CD4-positive, alpha-beta T cell treated with Interleukin-15 for 4 hours (primary cell): ENCODE measurements at places on chromosomes 3 and 15.

GRCh38 chr3:39088889-39089288, 18.5 kb downstream of the GORASP1 start:
- no peak for DNase-seq

DNA sequence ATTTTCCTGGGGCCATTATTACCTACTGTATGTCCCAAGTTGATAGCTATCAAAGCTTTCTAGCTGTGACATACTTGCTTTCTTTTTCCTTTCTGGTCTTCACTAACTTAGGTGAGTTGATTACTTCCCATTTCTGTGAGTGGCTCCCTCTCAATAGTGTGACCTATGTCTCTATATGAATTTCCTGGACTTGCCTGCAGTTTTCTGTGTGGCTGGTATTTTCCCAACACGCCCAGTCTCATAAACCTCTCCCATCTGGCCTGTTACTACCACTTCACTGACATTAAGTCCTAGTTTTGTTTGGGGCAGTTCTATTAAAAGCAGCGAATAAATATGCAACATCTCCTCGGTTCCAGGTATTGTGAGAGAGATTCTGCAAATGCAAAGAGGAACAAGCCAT, 671.2 kb downstream of the SI start:
- DNase-seq = no peak

- no peak for DNase-seq
These were observed at the start of gene SLC51B for GRCh38 chr15:65044724-65045481. SLC51B (plus strand) TSS chr15:65045387; CDS start chr15:65050005, 4,618 bp downstream.

- no peak for DNase-seq
These were observed 1.8 kb upstream of the PCBP4 start for GRCh38 chr3:51968883-51969678.

GRCh38 chr15:48888191-48888590, 10.3 kb downstream of the EID1 start:
- DNase-seq = no peak

- no peak for DNase-seq
These were observed 22.4 kb downstream of the NANOGP8 start for GRCh38 chr15:35062738-35063099.

DNA sequence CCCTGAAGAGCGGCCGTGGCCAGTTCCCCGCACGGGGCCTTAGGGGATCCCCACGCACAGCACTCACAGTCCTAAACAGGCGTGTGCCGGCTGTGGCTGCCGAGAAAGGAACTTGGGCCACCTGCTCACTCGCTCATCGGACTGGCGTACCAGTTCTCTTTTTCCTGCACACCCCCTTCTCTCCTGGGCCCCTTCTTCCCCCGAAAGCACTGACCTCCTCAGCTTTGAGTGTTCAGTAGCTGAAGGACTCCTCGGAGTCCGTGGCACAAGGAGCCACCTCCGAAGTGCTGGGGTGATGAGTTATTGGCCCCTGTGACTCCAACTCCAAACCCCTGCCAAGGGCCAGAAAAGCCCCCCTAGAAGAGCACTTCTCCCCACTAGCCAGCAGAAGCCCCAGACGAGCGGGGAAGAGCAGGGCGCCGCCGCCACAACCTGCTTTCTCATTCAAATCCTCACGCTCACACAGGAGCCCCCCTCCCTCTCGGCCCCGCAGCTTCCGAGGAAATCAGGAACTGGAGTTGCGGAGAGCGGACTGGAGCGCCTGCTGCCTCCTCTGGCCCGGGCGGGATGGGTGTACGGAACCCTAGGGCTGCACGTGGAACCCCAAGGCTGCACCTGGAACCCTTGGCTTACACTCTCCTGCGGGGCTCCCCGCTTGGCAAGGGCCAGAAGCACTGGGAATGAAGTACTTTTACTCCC, at the start of gene PLCH1:
Gene PLCH1 (minus strand): TSS at position 446 of the 699 bp plus-strand sequence. CDS start 40,847 bp downstream, outside the sequence.
- peak; percentile 22 for DNase-seq

- DNase-seq = no peak
These were observed 42.2 kb downstream of the KLHL25 start for GRCh38 chr15:85752491-85752961.

DNA sequence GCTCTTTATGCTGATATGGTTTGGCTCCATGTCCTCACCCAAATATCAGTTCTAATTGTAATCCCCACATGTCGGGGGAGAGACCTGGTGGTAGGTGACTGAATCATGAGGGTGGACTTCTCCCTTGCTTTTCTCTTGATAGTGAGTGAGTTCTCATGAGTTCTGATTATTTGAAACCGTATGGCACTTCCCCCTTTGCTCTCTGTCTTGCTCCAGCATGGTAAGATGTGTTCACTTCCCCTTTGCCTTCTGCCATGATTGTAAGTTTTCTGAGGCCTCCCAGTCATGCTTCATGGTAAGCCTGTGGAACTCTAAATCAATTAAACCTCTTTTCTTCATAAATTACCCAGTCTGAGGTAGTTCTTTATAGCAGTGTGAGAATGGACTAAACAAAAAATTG, 107.6 kb downstream of the IMPG2 start:
- DNase-seq = no peak

DNA sequence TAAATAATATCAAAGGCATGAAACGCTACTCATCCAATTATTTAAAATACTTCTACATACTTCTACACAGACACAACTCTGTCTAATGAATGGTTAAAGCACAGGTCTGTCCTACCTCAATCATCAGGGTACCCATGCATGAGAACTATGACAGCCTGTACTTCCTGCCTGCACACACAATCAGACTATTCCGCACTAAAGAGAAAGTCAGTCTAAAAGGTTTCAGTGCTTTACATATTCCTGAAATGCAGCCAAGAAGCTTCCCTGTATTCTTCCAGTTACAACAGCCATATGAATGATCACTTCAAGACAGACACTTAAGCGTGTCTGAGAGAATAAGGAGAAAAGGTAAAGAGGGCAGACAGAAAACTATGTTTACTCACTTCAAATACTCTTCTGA, 58.8 kb downstream of the TUBGCP4 start:
- no peak for DNase-seq

DNA sequence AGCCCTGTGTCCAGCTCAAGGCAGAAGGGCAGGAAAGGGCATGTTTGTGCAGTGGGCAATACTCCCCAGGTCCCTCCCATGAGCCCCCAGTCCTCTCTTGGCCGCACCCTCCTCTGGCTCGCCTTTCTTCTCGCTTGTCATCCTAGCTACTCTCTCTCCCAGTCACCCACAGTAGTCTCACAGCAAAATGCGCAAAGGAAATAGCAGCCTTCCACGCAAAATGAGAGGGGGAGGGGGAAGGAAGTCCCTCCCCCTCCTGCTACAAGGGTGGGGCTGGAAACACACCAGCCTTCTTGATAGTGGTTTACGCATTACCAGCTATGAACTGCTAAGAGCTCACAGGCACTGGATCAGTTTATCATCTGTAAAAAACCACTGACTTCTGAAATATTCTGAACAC, 83.8 kb downstream of the GADL1 start:
- DNase-seq = no peak

DNA sequence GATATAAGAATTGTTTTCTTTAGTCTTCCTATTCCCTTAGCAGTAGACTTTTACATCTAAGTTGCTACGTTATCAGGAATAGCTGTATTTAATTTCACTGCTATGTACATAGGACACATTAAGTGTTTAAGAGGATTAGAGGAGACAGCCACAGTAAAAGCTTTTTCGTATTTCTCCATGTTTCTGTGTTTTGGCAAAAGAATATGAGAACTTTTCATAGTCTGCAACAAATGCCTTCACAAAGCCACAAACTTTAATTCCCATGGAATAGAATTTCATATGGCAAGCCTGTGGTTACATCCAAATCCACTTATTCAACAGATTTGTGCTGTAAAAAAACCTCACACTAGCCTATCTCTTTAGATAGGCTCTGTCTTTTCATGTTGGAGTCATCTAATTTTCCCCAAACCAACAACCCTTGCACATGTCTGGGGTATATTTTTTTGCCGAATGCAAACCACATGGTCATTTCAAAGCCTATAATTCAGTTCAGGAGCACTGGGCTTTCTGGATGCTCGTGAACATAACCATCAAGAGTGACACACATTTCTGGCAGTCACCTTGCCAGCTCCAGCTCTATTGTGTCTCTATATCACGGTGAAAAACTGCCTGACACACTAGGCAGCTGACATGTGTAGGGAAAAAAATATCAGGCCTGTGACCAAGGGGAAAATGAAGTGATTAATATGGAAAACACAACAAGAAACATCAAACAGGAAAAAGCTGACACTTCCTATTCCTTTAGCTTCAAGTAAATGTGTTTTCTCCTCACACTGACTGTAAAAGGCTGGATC, 19.2 kb downstream of the PLD1 start:
- no peak for DNase-seq

DNA sequence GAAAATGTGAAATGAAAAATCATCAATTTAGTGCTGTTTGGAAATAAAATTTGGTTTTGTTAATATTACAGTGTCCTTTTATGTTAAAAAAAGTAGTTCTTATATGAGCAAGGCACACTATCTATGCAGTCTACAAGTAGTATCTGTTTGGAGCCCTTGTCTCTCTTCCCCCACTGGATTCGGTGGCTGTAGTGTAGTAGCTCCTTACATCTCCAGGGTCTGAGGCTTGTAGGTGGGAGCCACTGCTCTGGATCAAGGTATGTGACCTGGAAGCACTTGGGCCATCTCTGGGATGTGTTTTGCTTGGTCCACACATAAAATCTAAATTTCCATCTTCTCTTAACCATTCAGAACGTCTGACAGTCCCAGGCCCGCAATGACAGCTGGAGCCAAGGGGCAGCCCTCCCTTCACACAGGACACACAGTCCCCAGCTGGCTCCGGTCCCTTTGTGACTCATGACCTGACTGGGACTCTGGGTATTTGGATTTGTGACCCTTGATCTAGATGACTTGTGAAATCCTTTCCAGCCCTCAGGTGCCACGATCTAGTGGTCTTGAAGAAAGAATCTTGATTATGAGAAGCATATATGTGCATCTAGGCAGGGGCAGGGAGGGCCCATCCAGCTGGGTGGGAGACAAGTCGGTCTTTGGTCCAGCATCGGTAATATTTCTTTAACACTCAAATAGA, 80.0 kb downstream of the USP13 start:
- DNase-seq = no peak

DNA sequence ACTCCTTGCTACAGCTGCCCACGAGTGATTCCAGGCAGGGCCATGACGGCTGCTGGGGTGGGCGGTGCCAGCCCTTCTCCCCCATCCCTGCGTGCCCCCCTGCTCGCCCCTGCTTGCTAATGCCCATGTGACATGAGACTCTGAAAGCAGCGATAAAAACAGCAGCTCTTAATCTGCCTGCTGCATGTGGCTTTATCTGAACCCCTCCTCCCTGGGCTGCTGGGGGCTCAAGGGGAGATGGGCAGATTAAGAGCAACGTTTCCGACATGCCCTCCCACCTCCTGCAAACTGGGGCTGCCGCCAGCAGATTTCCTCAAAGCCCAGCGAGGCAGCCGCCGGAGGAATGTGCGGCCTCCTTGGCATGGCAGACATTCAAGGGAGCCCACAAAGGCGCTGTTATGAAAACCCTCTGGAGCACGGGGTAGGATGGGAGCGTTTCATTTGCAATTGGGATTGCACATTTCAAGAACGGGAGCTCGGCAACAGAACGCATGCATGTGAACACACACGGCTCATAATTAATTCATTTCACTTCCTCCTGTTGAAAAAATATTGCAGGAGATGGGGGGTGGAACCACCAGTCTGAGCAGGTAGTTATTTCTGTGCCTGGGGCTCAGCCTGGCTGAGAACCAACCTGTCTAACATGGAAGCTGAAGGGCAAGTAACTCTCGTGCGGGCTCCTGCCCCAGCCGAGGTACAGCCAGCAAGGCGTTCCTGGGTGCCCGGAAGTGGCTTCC, 504.2 kb upstream of the PROK2 start:
- DNase-seq = no peak

DNA sequence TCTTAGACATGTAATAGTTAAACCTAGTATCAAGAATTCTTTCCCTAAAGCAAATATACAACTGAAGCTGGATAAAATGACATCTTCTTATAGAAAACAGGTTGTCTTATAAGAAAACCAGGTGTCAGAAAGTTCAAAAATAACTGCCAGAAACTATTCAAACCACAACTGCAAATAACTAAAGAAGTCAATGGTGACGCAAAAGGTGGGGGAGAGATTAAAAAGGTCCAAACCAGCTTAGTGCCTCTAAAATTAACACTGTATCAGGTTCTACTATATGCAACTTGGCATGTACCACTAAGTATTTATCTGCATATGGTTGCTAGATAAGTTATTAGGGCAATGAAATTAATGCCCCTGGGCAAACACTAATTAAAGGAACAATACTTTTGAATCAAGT, 136.8 kb downstream of the TBL1XR1 start:
- DNase-seq = no peak

- no peak for DNase-seq
These were observed 1.1 kb upstream of the ALCAM start for GRCh38 chr3:105365391-105366325.

- DNase-seq = no peak
These were observed 6.2 kb downstream of the ZNF385D start for GRCh38 chr3:21744793-21745192.

DNA sequence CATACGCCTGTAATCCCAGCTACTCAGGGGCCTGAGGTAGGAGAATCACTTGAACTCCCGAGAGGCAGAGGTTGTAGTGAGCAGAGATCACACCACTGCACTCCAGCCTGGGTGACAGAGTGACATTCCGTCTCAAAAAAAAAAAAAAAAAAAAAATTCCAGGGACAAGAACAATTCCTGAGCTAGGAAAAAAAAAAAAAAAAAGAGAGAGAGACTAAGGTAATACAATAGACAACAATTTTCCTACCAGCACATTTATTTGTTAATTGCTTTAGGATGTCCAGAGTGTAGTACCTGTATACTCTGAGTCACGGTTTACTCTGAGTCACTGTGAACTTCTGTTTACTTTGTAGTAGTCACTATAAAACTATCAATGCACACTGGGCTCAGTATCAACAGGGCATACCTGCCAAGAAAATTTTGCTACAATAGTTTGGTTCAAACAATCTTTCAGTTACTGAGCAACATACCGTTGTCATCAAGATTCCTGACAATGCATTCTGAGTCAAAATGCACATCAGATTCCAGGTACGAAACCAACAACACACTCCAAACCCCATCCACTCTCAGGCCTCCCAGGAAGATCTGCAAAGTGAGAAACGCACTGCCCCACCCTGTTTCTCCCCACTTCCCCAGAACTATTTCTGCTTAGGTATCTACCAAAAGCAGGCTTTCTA, 28.3 kb downstream of the IGF2BP2 start:
- no peak for DNase-seq

DNA sequence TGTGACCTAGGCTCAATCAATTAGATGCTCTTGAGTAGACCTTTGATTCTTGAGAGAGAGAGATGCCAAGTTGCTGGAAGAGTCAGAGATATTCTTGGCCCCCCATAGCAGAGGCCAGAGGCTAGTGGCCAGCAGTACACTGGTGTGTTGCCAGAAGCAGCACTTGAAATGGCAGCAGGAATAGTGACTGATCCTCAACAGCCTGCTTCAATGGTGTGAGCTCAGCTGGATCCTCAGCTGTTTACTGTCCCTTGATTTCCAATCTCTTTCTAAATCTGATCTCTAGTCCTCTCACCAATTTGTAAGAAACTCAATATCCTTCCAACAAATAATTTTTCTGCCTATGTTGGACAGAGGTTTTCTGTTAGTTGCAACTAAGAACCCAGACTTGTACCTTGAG, 170.3 kb upstream of the CCDC54 start:
- no peak for DNase-seq
